ENCODE measurements at places on chromosomes 6 and 20.

DNA sequence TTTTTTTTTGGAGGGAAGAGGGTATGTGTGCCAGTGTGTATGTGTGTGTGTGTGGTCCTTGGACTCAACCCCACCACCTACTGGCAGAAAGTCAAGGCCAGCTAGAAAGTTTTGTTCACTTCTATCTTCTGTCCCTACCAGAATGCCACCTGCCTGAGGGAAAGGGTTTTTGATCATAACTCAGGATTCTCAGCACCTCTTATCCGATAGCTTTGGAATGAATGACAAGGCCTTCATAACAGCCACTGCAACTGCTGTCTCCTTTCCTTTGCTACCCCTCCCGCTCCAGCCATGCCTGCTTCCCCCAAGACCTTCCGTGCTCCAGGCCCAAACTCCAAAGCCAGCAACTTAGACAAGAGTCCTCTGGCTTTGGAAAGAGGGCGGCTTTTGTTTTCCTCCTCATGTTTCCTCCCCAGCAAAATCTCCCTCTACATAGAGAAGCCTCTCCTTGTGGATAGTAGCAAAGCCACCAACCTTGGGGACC, 18.7 kb downstream of the BTN3A1 start:
- DNase-seq = no peak

- DNase-seq = no peak
Measured at GRCh38 chr6:130681028-130681427, 146.2 kb upstream of the SMLR1 start.

GRCh38 chr6:79239536-79240168, 5.2 kb upstream of the HMGN3 start:
- no peak for DNase-seq

GRCh38 chr6:38403548-38403947, 236.2 kb downstream of the BTBD9 start:
- DNase-seq = no peak

GRCh38 chr20:32914031-32914430, 55.3 kb downstream of the EFCAB8 start:
- DNase-seq = no peak

GRCh38 chr6:95725344-95725743, 148.0 kb downstream of the MANEA start:
- DNase-seq = no peak
